Panc1 (cell line): ENCODE measurements at places on chromosomes 7 and 10. TPM values are rescaled to one million over a fixed set of nuclear protein-coding genes. Genes with fewer than 3 reads are reported as not detected.

The MRC1 gene
- total RNA-seq: 0.21 TPM

The NEUROD6 gene
- total RNA-seq: not detected

The ADAMTS14 gene
- 0.67 TPM for total RNA-seq

- H3K36me3 ChIP-seq: no peaks in the 10 kb centered on the region
- no peaks in the 10 kb centered on the region for H3K27me3 ChIP-seq
- no peak for DNase-seq
- H3K27ac ChIP-seq: no peak overlapping the region
- H3K4me1 ChIP-seq: no peaks in the 10 kb centered on the region
These were observed 370.7 kb downstream of the PPP1R3A start for GRCh38 chr7:113548137-113548536.

The NPC1L1 gene
- total RNA-seq: not detected

DNA sequence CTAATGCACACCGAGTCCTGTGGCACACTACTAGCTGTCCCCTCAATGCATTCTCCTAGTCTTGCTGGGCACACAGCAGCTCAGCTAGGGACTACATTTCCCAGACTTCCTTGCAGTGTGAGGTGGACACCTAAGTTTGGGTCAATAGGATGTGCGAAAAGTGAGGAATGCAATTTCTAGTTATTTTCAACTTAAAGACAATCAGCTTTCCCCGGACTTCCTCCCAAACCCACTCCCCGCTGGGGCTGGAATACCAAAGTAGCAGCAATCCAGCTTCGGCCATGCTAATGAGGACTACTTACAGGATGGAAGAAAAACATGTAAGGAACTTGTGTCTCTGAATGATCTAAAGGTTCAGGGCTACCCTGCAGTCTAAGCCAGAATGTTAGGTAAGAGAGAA lies 286.4 kb upstream of the LRRN3 start:
- H3K4me3 ChIP-seq: no peak overlapping the region
- H3K36me3 ChIP-seq: no peaks in the 10 kb centered on the region
- H3K4me1 ChIP-seq: no peaks in the 10 kb centered on the region
- DNase-seq: no peak
- H3K27me3 ChIP-seq: no peaks in the 10 kb centered on the region
- H3K27ac ChIP-seq: no peak overlapping the region

DNA sequence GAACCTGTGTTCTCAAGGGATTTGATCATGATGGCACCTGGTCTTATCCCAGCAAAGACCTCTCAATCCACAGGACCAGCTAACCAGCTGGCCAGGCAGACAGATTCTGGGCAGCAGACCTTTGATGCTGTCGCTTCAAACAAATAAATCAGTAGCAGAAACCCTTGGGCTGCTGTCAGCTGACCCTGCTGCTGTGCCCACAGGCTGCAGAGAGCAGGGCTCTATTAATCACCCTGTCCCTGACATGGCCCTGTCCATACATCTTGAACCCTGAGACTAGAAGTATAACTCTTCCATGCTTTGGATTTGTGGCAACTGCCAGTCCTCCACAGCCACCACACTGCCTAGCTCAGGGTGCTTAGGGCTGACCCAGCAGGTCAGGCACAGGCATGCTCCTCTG lies 244.1 kb upstream of the PODXL start:
- H3K27ac ChIP-seq: no peak overlapping the region
- no peak for DNase-seq
- no peaks in the 10 kb centered on the region for H3K4me1 ChIP-seq

DNA sequence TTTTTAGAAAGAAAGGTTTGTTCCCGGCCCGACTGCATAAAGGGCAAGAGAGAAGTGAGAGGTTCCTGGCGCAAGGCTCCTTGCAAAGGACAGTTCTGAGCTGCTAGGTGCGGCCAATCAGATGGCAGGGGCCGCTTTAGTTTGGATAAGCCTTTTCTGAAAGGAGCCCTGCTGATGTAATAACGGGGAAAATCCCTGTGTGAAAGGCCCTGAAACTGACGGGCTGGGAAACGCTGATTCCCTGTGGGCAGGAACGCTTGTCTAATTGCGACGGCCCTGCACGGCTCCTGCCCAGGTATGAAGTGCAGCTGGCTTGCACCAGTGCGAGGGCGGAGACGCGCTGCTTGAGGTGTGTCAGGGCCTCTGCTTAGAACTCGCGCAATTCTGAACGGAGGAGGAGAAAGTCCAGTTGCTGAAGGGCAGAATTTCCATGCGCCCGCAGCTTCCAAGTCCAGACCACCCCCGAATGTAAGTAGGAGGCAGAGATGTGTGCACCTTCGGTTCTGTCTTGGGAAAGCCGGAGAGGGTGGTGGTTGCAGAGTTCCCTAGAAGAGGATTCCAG lies 30.5 kb downstream of the TACC2 start:
- H3K27ac ChIP-seq: peak overlapping the region; percentile 20; the same call in 1 of the 2 replicates
- peak overlapping the region; percentile 36 for H3K4me3 ChIP-seq
- H3K36me3 ChIP-seq: no peaks in the 10 kb centered on the region
- H3K4me1 ChIP-seq: peaks cover 22% of the 10 kb centered on the region

- no peaks in the 10 kb centered on the region for H3K27me3 ChIP-seq
- no peak for DNase-seq
- H3K36me3 ChIP-seq: 0 out of 2 replicates have a peak, but pooled peaks cover 3% of the 10 kb centered on the region
- H3K4me1 ChIP-seq: no peaks in the 10 kb centered on the region
- no peak overlapping the region for H3K4me3 ChIP-seq
- H3K27ac ChIP-seq: no peak overlapping the region
These were observed 14.5 kb downstream of the GUSB start for GRCh38 chr7:65967361-65968155.

DNA sequence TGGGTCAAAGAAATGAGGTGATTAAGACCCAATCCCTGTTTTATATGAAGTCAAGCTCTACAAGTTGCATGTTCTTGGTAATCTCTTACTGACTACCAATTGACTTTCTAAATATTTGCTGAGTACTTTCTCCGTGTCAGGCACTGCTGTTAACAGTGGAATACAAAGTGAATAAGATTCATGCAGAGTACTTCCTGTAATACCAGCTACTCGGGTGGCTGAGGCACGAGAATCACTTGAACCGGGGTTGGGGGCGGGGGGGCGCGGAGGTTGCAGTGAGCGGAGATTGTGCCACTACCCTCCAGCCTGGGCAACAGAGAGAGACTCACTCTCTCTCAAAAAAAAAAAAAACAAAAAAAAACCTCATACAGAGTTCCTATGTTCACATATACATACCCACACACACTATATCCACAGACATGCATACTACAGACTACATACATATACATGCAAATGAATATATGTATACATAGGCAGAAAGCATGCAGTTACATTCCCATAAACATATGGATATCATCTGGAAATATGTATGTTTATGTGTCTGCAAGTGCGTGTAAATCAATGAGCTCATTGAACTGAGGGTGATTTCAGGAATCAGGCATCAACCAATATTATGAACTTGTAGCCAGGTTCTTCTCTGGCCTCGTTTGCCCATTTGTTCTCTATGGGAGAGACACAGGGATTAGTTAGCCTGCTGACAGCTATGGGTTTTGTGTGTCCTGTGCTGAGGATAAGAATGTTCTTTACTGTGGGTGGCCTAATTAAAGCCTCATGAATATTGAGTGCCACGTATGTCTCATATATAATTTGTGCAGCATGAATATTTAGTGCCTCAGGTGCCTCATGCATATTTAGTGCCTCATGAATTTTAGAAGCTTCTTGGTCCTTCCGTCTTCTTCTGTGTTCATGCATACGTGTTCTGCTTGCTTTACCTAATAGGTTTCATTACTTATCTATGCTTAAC lies 73.9 kb downstream of the BICC1 start:
- no peak overlapping the region for H3K27ac ChIP-seq
- no peak overlapping the region for H3K4me3 ChIP-seq
- H3K4me1 ChIP-seq: no peaks in the 10 kb centered on the region
- no peaks in the 10 kb centered on the region for H3K36me3 ChIP-seq

- no peak for DNase-seq
- H3K36me3 ChIP-seq: no peaks in the 10 kb centered on the region
- H3K27me3 ChIP-seq: no peaks in the 10 kb centered on the region
- H3K4me1 ChIP-seq: no peaks in the 10 kb centered on the region
These were observed 162.9 kb downstream of the ARL5B start for GRCh38 chr10:18822156-18822555.

- H3K27me3 ChIP-seq: no peaks in the 10 kb centered on the region
- DNase-seq: no peak
- H3K4me3 ChIP-seq: no peak overlapping the region
- peaks cover 3% of the 10 kb centered on the region; the same call in 1 of the 2 replicates for H3K36me3 ChIP-seq
These were observed 36.6 kb downstream of the CNNM1 start for GRCh38 chr10:99365736-99366135.

DNA sequence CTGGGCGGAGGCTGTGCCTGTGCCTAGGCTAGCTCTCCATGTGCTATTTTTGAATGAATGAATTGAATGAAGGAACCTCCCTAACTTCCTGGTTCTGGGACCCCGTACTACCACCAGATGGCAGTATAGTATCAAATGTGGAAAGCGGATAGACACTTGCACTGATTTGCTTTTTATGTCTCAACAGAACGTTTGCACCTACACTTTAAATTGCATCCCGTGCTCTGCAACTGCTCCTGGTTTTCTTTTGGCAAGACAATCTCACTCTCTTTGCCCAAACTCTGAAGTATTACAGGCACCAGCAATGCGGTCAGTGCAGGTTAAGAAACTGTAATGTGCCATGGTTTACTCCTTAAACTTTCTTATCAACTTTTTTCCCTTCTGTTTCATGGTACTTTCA lies 6.5 kb downstream of the FZD8 start:
- H3K4me1 ChIP-seq: no peaks in the 10 kb centered on the region
- DNase-seq: peak; percentile 45
- no peaks in the 10 kb centered on the region; the same call in 1 of the 2 replicates for H3K27me3 ChIP-seq

The GOLGA7B gene
- total RNA-seq: 1.5 TPM
